ENCODE measurements at places on chromosomes 12 and 14.

GRCh38 chr12:79143803-79144202 is 279.2 kb downstream of the SYT1 start:
- DNase-seq = no peak

- DNase-seq = no peak
These were observed 16.0 kb downstream of the GNS start for GRCh38 chr12:64743206-64743605.

DNA sequence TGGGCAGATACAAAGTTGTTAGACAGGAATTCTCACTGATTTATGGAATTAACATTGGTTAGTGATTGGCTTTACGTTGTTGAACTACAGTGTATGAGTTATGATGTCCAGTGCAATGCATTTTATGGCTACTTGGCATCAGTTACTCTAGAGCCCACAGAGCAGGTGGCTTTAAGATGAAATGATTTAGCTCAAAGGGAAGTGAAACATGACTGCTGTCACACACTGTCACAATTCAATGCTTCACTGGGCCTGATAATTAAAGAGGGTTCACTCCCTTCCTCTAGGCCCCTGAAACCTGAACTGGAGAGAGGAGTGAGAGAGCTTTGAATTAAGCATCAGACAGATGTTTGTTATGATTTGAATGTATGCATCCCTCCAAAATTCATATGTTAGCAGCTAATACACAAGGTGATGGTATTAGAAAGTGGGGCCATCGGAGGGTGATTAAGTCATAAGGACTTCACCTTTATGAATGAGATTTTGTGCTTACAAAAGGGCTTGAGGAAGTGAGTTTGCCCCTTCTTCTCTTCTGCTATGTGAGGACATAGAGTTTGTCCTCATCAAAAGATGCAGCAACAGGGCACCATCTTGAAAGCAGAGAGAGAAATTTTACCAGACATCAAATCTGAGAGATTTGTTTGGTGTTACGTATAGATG is 175.8 kb upstream of the GRIN2B start:
- DNase-seq = no peak

- no peak for DNase-seq
These were observed 12.3 kb downstream of the EP400 start for GRCh38 chr12:131962069-131962468.

DNA sequence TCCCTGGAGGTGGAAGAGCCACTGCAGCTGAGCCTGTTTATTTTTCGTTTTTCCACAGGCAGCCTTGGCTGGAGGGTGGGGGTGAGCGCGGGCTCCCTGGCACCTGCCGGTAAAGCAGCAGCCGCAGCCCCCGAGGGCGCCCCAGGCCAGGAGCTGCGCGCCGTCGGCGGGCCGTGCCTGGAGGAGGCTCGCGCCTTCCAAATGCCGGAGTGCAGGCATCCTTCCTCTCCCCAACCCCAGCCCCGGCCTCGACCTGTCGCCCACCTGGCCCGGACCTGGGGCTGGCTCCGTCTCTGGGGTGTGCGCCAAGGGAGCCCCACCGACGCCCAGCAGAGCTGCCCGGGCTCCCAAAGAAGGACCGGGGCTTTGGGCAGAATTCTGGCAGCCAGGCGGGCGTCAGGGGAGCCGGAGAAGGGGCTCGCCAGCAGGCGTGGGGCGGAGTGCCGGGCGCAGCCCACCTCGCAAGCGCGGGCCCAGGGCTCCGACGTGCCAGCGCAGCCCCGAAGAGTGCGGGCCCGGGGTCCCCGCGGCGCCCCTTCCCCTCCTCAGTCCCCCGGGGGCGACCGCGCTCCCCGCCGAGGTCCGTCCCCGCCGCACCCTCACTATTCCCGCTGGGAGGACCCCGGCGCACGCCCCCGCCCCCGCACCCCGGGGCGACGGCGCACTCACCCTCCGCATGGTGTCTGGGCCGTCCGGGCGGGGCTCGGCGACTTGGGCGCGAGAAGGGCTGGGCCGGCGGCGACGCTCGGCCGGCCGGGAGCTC is 130.3 kb downstream of the NDUFA12 start:
- DNase-seq = peak; percentile 52

GRCh38 chr12:27592548-27592947 is 68.5 kb downstream of the PPFIBP1 start:
- no peak for DNase-seq
